Stimulated activated CD4-positive, alpha-beta T cell treated with anti-CD3 and anti-CD28 coated beads, TNF-alpha, amount 100 ng/mL, for 1 hour (primary cell): ENCODE measurements at places on chromosomes 3 and 15.

DNA sequence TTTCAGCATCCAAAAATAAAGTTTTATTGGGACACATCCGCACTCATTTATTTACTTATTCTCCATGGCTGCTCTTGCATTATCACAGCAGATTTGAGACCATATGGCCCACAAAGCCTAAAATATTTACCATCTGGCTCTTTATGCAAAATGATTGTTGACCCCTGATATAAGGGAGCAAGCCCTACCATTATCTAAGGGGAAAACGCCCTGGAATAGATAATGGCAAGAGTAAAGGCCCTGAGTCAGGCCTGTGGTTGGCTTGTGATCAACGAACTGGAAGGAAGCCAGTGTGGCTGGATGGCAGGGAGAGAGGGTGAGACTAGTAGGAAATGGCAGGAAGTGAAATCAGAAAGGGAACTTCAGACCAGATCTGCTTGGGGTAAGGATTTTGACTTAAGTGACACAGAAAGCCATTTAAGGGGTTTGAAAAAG lies 24.6 kb upstream of the DMXL2 start:
- no peak for DNase-seq

DNA sequence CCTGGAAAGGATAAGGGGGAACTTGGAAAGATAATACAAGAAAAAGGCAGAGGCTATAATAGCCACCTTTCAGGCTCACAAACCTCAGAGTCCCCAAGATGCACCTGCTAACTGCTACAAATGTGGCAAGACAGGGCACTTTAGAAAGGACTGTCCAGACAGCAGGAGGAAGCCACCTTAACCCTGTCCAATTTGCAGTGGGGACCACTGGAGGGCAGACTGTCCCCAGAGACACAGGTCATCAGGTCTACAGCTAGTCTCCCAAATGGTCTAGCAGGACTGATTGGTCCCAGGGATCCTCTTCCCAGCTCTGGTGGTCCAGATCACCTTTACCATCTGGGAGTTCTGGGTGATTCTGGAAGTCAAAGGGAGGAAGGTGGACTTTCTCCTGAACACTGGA lies 882.5 kb upstream of the GBE1 start:
- no peak for DNase-seq

GRCh38 chr3:100761211-100761942 lies 52.1 kb downstream of the TFG start:
- DNase-seq, result no peak

- no peak for DNase-seq
Observed at GRCh38 chr3:68403741-68404140, 528.6 kb downstream of the TAFA4 start.

GRCh38 chr3:46087871-46088270 lies 60.6 kb upstream of the XCR1 start:
- no peak for DNase-seq

- DNase-seq, result no peak
Observed at GRCh38 chr15:93454788-93455187, 365.8 kb upstream of the RGMA start.

DNA sequence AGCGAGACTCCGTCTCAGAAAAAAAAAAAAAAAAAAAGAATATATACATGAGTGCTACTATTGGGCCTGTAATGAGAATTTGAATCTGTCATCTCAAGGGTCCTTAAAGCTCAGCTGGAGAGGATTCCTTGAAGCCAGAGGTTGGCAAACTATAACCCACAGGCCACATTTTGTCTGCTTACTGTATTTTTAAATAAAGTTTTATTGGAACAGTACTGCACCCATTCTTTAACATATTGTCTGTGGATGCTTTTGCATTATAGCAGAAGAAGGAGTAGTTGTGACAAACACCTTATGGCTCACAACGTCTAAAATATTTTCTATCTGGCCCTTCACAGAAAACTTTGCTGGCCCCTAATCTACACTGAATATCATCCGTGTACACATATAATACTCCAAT lies 60.7 kb downstream of the SGO1 start:
- no peak for DNase-seq

DNA sequence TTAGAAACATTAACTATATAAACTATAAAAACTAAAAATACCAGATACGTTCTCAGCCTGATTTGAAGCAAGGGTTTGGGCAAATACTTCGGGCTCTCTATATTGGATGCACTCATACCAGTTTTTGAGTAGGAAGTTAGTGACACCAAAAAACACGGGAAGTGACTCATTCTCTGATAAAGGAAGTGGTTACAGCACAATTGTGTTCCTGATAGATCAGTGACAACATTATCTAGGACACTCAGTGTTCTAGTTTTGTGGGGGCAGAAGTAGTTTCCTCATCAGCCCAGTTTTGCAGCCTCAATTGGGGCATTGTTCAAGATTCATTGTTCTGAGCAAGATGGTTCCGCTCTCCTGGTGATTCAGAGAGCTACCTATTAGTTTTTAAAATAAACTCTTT lies 469.6 kb upstream of the DPPA4 start:
- no peak for DNase-seq

- peak; percentile 5 for DNase-seq
Observed at GRCh38 chr3:138188013-138188730, 1.1 kb downstream of the ARMC8 start.

- DNase-seq, result no peak
Observed at GRCh38 chr3:107929088-107929487, 161.7 kb downstream of the CD47 start.

- DNase-seq, result no peak
Observed at GRCh38 chr15:69522361-69522760, 69.7 kb downstream of the RPLP1 start.

GRCh38 chr3:149958171-149958796 lies 12.4 kb downstream of the PFN2 start:
- DNase-seq, result no peak

DNA sequence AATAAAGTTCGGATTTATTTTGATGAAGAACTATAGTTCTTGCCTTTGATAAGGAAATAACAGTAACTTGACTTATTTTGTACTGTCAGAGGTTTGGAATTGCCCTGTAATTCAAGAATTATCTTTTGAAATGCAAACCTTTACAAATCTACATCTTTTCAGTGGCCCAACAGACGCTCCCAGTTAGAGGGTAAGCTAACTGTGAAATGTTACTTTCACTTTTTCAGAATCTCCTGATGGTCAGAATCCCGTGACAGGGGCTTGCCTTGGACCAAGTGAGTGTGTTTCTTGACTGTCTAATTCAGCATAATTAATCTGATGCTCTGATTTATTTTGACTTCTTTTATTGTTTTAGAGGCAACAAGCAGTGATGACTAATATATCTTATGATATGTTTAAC lies 262.5 kb downstream of the PLOD2 start:
- no peak for DNase-seq

- no peak for DNase-seq
Observed at GRCh38 chr3:96991800-96992365, 177.5 kb downstream of the EPHA6 start.

DNA sequence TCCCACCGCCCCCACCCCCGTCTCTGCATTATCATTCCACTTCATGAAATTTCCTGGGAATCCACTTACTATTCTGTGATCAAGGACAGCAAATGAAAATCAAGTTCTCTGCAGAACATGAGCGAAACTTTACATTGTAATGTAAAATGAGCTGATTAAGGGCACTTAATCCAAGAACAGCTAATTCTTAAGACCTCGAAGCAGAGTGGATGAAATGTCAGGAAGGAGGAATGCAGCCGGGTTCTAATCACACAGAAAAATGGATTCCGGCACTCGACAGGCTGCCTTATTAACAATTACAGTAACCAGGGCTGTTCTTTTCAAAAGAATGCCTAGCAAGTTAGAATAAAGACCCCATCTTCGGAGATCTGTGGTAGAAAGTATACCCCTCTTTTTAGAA lies 57.5 kb downstream of the RFTN1 start:
- DNase-seq, result no peak

DNA sequence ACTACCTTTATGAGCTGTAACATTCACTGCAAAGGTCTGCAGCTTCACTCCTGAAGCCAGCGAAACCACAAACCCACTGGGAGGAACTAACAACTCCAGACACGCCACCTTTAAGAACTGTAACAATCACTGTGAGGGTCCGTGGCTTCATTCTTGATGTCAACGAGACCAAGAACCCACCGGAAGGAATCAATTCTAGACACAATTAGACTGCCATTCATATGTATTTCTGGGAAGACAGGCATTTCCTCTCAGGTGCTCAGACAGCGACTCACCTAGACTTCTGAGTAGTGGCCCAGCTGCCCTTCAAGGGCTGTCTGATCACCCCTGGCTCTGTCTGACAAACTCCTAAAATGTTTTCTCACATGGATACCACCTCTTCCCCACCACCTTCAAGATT lies 506.8 kb downstream of the PDCD6IP start:
- DNase-seq, result no peak

DNA sequence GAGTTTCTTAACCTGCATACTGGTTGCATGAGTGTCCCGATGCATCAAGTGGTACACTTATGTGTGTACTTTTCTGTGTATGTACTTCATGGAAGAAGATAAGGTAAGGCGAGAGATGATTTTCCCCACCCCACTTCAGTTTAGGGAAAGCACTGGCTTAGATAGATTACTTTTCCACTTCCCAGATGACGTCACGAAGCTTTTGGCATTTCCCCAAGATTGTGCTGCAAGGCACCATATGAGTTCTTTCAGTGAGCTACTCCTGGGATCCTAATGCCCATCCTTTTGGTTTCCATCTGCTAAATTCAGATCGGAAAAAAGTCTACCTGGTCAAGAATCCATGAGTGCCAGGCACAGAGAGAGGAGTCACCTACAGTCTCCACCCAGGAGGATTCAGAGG lies 4.5 kb downstream of the IL17RB start:
- DNase-seq, result no peak

GRCh38 chr3:148999806-149000205 lies 8.5 kb downstream of the GYG1 start:
- no peak for DNase-seq

GRCh38 chr15:67836134-67836455 lies 3.8 kb downstream of the RNU6-1 start:
- no peak for DNase-seq

DNA sequence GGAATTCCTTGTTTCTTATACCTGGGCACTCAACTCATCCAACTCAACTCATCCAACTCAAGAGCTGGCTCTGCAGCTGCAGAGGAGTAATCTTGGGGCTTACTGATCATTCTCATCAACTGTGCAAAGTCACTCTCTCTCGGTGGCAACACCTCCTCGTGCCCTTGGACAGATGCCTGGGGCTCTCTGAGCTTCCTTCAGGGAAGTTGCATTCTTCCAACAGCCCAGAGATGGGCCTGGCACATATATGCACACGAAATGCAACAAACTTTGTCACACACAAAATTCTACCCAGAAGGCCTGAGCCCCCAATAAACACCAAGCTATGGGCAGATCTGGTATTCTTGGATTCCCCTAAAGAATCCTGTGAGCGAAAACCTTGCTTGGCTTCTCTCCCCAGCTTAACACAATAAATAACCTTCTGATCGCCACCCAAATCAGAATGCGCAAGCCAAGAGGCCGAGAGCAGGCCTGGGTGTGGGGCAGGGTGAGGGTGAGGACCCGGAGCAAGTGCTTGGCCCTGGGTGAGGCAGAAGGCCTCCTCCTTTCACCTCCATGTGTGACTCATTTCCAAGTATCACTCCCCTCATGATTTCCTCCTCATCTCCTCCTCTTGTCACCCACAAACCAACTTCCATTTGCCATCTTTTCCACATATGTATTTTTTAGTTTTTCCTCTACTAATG lies 15.4 kb downstream of the TGM5 start:
- no peak for DNase-seq

DNA sequence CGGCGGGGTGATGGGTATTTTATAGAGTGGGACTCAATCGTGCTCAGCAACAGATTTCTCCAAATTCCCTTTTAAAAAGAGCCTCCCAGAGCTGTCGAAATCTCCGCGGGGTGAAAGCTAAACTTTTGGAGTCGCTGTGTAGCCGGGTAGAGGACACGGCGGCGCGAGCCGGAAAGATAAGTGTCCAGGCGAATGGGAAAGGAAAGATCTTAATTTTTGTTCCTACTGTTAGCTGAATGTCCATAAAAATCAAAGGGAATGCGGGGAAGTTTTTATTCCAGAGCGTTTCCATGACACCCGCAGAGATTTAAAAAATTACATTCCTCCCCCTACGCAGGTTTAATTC lies 9.1 kb downstream of the EOMES start:
- no peak for DNase-seq

- no peak for DNase-seq
Observed at GRCh38 chr3:144760831-144761230, 789.2 kb downstream of the DIPK2A start.

DNA sequence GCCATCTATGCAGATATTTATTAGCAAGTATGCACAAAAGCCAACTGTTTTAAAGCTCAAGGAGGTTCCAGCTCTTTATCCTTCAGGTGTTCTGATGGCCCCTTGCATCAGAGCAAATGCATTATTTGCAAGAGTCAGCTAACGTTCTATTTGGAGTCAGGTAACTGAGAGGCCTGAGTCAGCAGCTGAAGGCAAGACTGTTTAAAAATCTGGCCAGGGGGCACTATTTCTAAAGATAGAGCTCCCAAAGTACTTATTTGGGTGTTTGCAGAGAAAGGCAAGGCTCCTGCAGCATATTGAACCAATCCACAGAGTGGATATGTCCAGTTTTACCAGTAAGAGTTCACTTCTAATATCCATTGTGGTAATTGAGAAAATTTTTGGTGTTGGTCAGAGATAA lies 146.1 kb downstream of the LRTM1 start:
- no peak for DNase-seq

DNA sequence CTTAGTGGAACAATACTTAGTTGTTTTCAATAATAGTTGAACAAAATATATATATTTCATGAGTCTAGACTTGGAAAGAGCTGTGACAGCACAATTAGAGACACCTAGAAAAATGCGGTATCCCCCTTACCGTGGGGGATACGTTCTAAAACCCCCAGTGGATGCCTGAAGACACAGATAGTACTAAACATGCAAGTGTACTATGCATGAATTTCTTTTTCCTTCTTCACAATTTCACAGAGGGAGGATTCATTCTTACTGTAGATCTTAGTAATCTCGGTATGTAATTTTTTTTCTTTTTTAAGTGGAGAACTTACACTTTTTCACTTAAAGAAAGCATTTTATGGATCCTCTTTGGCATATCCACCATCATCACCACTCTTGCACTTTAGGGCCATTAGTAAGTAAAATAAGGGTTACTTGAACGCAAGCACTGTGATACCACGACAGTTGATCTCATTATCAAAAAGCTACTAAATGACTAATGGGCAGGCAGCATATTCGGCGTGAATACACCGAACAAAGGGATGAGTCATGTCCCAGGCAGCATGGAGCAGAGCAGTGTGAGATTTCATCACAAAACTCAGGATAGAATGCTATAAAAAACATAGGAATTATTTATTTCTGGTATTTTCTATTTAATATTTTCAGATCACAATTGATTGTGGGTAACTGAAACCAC lies 72.3 kb upstream of the ZNF280D start:
- DNase-seq, result no peak

- peak; percentile 29 for DNase-seq
Observed at GRCh38 chr3:36893137-36893557, 51.7 kb downstream of the TRANK1 start.

- DNase-seq, result no peak
Observed at GRCh38 chr3:29871087-29871486, 590.2 kb downstream of the RBMS3 start.

DNA sequence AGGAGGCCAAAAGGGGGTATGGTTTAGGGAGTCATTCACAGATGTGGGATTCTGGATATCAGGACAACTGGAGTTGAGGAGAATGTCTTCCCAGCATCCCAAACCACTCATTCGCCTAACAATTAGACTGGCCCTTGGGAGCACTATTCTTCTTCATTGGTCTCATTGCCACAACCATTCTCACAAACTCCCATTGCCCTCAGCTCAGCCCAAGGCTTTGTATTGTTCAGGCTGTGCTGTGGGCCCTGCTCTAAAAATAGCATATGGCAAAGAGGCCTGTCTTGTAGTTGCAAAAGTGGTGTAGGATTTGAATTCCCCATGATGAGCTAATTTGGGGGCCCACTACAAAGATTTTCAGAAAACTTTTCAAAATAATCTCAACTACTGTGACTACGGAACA lies 6.3 kb upstream of the ADAMTS9 start:
- DNase-seq, result no peak
